ENCODE measurements at places on chromosomes 5 and 9. TPM values are rescaled to one million over a fixed set of nuclear protein-coding genes. Genes with fewer than 3 reads are reported as not detected.

The FAM81B gene
- not detected for polyA plus RNA-seq

The MARCOL gene
- polyA plus RNA-seq = not detected

The PLGRKT gene
- polyA plus RNA-seq = 28.7 TPM

The HMGCS1 gene
- polyA plus RNA-seq = 11.7 TPM

The ANXA2R gene
- 42.9 TPM for polyA plus RNA-seq

The PDZD2 gene
- polyA plus RNA-seq = 0.16 TPM

The SLC6A7 gene
- polyA plus RNA-seq = not detected

The SPATA31E1 gene
- not detected for polyA plus RNA-seq

The CLINT1 gene
- polyA plus RNA-seq = 69.7 TPM

The ADAMTSL2 gene
- not detected for polyA plus RNA-seq

The PHF24 gene
- 0.06 TPM for polyA plus RNA-seq

The OBP2B gene
- polyA plus RNA-seq = not detected

The NR2F1 gene
- polyA plus RNA-seq = not detected

The CLIC3 gene
- 3.5 TPM for polyA plus RNA-seq

The PDLIM4 gene
- not detected for polyA plus RNA-seq

The SLC34A1 gene
- not detected for polyA plus RNA-seq
